Colonic mucosa (tissue), 4 donors: ENCODE measurements at places on chromosomes 16 and 17. TPM values are rescaled to one million over a fixed set of nuclear protein-coding genes. Genes with fewer than 3 reads are reported as not detected.

The ATAD5 gene
- 3.7 TPM for total RNA-seq

The PAQR4 gene
- 14.0 TPM for total RNA-seq

The CCL8 gene
- 0.94 TPM for total RNA-seq

The TSR3 gene
- 74.4 TPM for total RNA-seq

The VPS25 gene
- 105 TPM for total RNA-seq

The APOH gene
- 5.1 TPM for total RNA-seq

The INCA1 gene
- total RNA-seq: 4.2 TPM

The GAS2L2 gene
- not detected for total RNA-seq

The SETD1A gene
- total RNA-seq: 15.9 TPM

The ZMYND15 gene
- 0.89 TPM for total RNA-seq

The GDPD3 gene
- 95.2 TPM for total RNA-seq

The C16orf89 gene
- total RNA-seq: 1.6 TPM

The ACE gene
- 38.3 TPM for total RNA-seq

The TMEM100 gene
- 7.1 TPM for total RNA-seq
